Stimulated activated CD4-positive, alpha-beta T cell treated with anti-CD3 and anti-CD28 coated beads, TNF-alpha, amount 100 ng/mL, for 1 hour (primary cell): ENCODE measurements at places on chromosomes 13 and 19.
A peak's percentile ranks its signal among the peaks of the same experiment; 100 is the strongest.

- DNase-seq, result no peak
Observed at GRCh38 chr13:98022210-98022609, 68.7 kb downstream of the IPO5 start.

- no peak for DNase-seq
Observed at GRCh38 chr13:27822873-27823311, 30.6 kb downstream of the GSX1 start.

- no peak for DNase-seq
Observed at GRCh38 chr13:45615501-45616101, at the start of gene ERICH6B. Gene ERICH6B (minus strand): TSS chr13:45615739. CDS start chr13:45597005, 18,734 bp downstream.

- DNase-seq, result no peak
Observed at GRCh38 chr13:66369666-66370065, 860.5 kb downstream of the PCDH9 start.

- DNase-seq, result no peak
Observed at GRCh38 chr13:92197669-92198068, 799.2 kb downstream of the GPC5 start.

- no peak for DNase-seq
Observed at GRCh38 chr13:39836038-39836437, 180.6 kb downstream of the COG6 start.

GRCh38 chr19:18629166-18630088 lies 7.4 kb upstream of the KLHL26 start:
- no peak for DNase-seq

- no peak for DNase-seq
Observed at GRCh38 chr13:38687246-38688229, 661 bp downstream of the FREM2 start.

- no peak for DNase-seq
Observed at GRCh38 chr19:10074153-10074552, 12.0 kb upstream of the SHFL start.

GRCh38 chr13:41004875-41005693 lies 14.0 kb downstream of the ELF1 start:
- no peak for DNase-seq

DNA sequence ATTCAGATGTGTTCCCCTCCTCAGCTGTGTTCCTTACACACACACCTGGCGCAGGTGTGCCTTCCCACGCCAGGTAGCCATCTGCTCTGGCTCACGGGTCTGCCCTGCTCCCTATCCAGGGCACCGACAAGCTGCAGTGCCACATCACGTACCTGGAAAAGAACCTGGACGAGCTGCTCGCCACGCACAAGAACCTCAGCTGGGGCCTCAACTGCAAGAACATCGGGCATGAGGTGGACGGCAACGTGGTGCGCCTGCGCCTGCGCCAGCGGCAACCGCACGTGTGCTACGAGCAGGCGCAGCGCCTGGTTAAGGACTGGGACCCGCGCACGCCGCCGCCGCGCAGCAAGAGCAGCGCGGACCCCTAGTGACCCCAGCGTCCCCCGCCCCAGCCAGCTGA lies 26.5 kb upstream of the CASP14 start:
- no peak for DNase-seq

DNA sequence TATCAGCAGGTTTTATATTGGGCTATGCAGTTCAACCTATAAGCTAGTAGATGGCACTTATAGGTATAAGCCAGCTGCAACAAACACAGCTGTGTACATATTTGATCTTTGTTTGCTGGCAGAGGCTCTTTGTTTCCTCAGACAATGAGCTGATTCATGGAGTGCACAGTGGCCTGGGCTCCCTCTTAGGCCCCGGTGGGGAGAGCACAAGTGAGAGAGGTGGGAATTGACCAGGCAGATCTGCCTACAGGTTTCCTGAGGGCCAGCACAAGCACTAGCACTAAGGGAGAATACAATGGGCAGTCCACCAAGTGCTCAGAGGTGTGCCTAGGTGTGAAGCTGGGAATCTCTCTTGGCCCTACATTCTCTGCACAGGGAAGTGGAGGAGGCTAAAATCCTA lies 1390.7 kb downstream of the SLITRK5 start:
- no peak for DNase-seq

- DNase-seq, result no peak
Observed at GRCh38 chr19:29540114-29540513, 14.3 kb downstream of the VSTM2B start.

- DNase-seq, result no peak
Observed at GRCh38 chr19:36528921-36529518, 949 bp upstream of the ZNF260 start.

DNA sequence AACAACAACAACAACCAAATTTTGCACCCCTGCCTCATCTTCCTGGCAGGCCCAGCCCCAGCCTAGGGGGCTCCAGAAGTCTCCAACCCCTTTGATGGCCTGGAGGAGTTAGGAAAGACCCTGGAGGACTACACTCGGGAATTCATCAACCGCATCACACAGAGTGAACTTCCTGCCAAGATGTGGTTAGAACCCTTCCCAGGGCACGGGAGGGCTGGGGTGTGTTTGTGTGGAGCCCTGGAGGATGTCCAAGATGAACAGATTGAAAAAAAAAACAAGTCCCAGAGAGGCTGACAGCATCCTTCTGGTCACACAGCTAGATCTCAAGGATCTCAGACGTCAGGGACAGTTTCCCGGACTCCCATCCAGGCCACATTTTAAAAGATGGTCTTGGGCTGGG lies 13.3 kb downstream of the APOC1 start:
- DNase-seq, result no peak

DNA sequence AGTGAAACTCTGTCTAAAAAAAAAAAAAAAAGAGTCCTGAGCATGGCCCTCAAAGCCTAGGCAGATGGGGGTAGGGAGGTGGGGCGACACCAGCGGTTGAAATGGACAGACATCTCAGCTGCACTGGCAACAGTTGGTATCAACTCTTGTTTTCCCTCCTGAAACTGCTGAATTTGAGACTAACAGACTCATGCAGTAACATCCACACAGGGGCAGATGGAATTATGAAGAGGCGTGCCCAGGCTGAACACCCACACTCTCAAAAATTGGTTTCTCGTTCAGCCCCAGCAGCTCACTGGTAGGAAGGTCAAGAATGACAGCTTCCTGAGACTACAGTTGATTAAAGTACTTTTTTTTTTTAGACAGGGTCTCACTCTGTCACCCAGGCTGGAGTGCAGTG lies 24.1 kb downstream of the PBX4 start:
- DNase-seq, result no peak

GRCh38 chr13:72774019-72774418 lies 7.7 kb downstream of the DIS3 start:
- no peak for DNase-seq

GRCh38 chr19:29687244-29687896 lies 22.1 kb downstream of the PLEKHF1 start:
- DNase-seq, result no peak

- DNase-seq, result no peak
Observed at GRCh38 chr13:36369268-36370107, 23.3 kb upstream of the SPART start.

- DNase-seq, result no peak
Observed at GRCh38 chr13:30738526-30739236, 3.3 kb downstream of the ALOX5AP start.

DNA sequence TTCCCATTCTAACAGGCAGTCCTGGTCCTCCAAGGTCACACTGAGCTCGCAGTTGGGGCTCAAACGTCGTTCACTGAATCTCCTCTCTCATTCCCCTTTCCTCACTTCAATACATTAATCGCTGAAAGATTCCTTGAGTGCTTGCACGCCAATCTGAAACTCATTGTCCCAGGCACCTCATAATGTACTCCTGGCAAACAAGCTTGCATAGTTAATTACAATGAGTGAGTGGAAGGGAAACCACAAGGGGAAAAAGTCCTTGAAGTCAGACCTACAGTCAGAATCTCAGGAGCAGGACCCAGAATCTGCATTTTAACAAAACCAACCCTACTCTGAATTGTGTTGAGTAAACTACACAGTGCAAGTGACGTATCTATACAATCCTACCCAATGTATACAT lies 86.9 kb downstream of the CRYL1 start:
- DNase-seq, result no peak

GRCh38 chr19:1459479-1459878 lies 9.6 kb downstream of the APC2 start:
- no peak for DNase-seq

DNA sequence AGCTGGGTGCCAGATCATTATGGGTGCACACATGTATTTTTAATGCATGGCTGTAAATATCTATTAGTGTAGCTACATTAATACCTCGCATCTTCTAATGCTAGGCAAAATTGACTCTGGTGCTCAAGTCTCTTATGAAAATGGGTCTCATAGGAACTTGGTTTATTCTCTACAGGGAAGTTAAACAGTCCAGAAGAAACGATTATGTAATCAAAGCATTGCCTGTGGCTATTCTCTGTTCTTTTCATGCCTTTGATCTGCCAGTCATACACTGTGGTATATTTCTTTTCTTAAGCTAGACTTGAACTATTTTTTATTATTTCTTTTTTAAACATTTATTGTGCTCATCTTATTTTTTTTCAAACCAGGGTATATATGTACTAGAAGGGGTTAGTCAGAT lies 1015.0 kb downstream of the SLITRK1 start:
- no peak for DNase-seq

- no peak for DNase-seq
Observed at GRCh38 chr19:54451997-54452396, 3.0 kb downstream of the LENG8 start.

DNA sequence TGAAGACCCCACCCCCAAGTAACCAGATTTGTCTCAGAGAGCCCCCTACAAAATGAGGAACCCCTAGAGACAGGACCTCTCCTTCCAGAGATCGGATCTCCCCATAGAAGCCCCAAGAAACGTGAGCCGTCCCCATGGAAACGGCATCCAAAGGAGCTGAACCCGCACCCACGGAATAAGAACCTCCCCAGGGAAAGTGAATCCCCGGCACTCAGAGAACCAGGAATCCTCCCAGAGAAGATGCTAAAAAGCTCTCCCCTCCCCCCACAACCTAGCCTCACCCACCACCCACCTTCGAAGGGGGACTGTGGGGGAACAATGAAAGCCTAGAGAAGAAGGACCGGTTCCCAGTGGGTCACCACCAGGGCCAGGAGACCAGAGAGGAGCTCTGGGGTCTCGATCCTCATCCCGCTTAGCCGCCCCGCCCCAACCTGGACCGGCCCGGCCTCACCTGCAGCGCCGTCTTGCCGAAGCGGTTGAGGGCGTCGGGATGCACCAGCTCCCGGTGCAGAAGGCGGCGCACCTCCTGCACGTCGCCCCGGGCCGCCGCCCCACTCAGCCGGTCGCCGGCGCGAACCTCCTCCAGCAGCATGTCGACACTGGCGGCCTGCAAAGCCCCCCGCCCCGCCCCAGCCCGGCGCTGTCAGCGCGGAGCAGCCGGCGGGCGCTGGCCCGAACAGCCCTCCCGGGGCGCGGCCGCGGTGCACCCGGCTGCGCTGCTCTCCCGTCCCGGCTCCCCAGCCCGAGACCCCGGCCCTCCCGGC lies 535 bp downstream of the CDKN2D start:
- no peak for DNase-seq

DNA sequence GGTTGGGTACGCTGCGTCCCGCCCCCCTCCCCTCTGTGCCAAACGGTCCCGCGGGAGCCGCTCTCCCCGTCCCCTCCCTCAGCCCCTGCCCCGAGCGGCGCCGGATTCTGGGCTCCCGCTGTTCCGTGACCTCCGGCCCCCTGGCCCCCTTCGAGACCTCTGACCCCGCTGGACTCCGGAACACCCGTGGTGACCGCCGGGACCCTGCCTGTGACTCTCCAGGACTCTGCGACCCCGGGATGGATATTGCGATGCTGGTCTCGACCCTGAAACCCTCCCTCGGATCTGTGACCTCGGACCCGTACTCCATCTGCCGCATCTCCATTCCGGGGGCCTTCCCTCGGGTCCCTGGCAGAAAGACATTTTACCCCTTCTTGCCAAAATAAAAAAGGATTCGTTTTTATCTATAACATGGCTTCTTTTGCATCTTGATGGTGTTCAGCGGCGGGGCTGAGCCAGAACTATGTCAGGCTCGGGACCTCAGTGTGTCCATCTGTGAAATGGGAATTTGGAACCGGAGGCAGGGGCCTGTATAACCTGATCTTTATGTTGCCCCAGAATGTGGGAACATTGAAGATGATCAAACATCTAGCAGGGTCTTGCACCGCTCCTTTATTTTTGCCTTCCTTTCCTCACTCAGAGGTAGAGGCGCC lies 654 bp upstream of the MEGF8 start:
- no peak for DNase-seq

DNA sequence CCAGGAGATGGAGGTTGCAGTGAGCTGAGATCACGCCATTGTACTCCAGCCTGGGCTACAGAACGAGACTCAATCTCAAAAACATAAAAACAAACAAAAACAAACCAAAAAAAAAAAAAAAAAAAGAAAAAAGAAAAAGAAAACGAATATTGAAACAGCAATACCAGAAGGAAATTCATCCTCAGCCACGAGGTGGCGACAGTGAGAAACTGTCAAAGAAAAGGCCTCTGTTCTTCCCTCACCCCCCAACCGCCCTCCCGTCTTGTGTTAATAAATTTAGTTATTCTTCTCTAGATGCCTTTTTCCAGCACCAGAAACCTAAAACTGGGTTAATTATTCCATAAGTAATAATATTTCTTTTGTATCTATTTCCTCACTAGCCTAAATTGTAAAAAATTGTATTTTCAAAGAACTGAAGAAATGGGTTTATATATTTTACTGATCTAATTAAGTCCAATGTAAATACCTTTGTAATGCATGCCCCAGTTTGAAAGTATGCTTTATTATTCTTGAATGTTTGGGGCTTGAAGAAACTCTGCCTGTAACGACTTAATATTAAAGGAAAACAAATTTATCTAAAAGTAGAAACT lies 38.6 kb downstream of the LIG4 start:
- peak; percentile 35 for DNase-seq

DNA sequence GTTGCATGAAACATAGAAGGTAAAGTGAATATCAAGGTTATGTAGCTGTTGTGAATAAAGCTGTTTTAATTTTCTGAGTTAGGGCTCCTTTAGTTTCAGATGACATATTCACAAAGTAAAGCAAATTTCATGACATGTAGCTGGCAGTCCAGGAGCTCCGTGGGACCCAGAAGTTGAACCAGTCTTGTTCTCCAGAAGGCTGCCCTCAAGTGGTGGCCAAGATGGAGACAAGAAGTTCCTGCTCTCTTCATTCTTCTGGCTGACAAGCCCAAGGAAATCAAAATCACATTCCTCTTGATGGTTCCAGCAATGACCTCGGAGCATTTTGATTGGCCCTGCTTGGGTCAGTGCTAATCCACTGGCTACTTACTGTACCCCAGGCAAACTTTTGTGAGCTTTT lies 128.7 kb downstream of the LIG4 start:
- DNase-seq, result no peak

GRCh38 chr13:56917966-56918365 lies 222.8 kb upstream of the PRR20A start:
- DNase-seq, result no peak
